ENCODE measurements at places on chromosomes 3 and 15.

DNA sequence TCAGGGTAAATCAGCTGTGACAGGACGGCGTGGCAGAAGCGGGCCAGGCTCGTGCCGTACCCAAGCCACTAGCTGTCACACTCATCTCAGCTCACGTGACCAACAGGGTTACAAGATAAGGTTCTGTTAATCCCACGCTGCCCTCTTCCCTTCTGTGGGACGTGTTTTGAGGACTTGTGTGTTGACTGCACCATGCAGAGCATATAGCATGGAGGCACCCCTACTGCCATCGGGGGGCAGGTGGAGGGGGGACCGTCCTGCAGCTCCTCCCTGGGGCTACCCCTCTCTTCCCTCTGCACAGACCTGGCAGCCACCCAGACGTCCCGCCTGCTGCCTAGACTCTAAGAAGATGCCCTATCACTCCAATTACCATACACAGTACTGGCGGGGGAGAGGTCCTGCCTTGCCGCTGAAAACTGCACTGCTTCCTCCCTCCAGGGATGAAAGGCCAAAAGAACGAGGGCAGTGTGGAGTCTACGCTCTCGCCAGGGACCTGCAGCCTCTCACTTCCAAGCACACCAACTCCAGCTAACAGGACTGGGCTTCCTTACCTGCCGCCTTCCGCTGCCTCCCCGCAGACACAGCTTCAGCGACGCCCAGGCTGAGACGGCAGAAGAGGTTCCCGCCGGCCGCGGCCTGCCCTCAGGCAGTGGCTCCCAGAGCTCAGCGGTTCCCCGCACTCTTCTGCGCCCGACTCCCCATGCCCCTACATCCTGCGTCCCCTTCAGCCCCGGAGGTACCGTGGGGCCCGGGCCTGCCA is at the start of gene TNK2:
TNK2 (minus strand) TSS at position 618 of the 760 bp plus-strand sequence. CDS start 19,963 bp downstream, outside the sequence.
- ATAC-seq: peak; percentile 53

DNA sequence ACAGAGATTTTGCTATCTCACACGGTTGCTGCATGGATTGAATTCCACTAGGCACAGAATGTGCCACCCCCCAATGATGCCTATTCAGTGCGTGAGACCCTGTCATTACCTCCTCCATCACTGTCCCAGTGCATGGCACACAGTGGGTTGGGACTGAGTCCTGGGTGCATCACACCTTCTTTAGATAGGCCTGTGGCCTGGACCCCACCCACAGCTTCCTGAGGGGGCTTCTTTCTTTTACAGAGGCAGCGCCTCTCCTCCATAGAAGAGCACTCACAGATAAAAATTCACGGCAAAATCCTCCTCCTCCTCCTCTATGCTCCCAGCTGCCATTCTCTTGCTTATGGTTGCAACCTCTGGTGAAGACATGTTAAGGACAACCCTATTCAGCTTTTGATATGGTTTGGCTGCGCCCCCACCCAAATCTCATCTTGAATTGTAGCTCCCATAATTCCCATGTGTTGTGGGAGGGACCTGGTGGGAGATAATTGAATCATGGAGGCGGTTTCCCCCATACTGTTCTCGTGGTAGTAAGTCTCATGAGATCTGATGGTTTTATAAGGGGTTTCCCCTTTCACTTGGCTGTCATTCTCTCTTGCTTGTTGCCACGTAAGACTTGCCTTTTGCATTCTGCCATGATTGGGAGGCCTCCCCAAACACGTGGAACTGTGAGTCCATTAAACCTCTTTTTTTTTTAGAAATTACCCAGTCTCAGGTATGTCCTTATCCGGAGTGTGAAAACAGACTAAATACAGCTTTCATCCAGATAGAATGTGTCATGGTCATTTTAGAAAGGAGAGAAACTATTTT is 147.6 kb downstream of the KLF13 start:
- ATAC-seq: no peak

DNA sequence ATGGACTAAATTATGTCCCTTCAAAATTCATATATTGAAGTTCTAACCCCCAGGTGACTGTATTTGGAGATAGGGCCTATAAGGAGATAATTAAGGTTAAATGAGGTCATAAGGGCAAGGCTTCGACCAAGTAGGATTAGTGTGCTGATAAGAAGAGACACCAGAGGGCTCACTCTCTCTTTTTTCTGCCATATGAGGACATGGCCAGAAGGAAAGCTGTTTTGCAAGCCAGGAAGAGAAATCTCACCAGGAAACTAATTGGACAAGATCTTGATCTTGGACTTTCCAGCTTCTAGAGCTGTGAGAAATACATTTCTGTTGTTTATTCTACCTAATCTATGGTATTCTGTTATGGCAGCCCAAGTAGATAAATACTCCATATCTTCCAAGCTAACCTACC is 503.6 kb upstream of the NAALADL2 start:
- no peak for ATAC-seq

GRCh38 chr3:37862219-37862902 is 681 bp downstream of the CTDSPL start:
- peak; percentile 43 for ATAC-seq

DNA sequence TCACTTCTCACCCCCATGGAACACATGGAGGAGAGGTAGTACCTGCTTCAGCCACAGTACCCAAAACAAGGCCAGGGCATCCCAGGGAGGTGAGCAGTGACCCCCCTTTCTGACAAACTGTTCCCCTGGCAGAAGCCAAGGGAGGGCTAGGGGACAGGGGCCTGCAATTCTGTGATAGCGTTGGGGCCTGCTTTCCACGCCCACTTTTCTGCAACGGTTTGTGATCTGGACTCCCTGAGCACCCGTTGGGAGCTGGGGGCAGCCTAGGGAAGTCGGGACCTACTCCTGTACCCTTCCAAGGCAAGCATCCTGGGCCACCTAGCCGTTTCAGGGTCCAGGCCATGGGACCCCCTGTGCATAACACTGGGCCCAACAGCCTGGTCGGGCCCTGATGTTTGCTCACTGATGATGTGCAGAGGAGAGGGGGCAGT is 996 bp upstream of the DNAJA4 start:
- no peak for ATAC-seq

GRCh38 chr3:60728006-60728405 is 523.2 kb downstream of the FHIT start:
- ATAC-seq: no peak

DNA sequence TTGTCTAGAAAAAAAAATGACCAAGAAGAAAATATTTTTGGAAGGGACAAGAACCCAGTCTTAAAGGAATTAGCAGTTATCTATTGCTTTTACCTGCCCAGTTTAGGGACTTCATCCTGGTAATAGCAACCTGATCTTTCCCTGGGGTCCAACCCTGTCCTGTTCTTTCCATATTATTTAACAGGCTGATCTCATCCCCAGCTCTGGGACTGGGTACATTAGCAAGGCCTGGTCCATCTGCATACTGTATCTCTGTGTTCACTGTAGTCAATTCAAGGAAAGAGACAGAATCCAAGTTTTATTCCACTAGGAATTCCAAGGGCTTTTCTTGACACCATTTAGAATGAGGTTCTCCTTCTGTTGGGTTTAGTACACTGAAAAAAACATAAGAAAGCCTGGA is 191.7 kb upstream of the GADL1 start:
- no peak for ATAC-seq

Data from esophagus mucosa (tissue), 1 donor.